ENCODE measurements at places on chromosomes 4 and X. TPM values are rescaled to one million over a fixed set of nuclear protein-coding genes. Genes with fewer than 3 reads are reported as not detected.

GRCh38 chrX:153441981-153442380 lies 3.9 kb downstream of the TREX2 start:
- no peak for DNase-seq

- no peak for DNase-seq
These were observed 201.1 kb downstream of the OPHN1 start for GRCh38 chrX:68232206-68232605.

DNA sequence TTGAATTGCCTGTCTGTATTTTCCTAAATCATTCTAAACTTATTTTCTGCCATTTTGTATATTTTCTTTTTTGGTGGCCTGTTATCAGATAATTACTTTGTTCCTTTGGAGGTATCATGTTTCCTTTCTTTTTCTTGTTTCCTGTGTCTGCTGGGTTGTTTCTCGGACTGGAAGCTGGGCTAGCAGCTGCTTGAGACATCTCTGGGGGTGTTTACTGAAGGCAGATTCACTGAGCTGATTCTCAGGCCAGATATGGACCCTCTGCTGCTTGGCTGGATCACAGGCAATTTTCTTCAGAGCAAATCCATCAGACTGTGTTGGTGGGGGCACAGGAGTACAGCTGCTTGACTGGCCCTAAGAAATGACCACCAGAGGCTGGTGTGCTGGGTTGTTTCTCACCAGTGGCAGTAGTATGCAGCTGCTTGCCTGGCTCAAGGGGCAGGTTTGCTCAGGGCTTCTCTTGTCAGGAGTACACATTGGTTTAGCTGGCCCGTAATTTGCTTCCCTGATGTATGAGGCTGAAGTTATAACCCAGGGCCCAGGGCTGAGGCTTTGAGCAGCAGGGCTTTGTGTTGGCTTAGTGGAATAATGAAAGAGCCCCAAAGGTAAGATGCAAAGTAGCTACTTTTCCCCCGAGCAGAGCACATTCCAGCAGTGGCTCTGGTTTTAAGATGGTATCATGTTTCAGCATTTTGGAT lies 680.6 kb downstream of the TECRL start:
- DNase-seq: no peak

GRCh38 chrX:39577206-39577984 lies 520.4 kb downstream of the BCOR start:
- DNase-seq: no peak

GRCh38 chr4:41425650-41426049 lies 112.3 kb upstream of the LIMCH1 start:
- DNase-seq: no peak

DNA sequence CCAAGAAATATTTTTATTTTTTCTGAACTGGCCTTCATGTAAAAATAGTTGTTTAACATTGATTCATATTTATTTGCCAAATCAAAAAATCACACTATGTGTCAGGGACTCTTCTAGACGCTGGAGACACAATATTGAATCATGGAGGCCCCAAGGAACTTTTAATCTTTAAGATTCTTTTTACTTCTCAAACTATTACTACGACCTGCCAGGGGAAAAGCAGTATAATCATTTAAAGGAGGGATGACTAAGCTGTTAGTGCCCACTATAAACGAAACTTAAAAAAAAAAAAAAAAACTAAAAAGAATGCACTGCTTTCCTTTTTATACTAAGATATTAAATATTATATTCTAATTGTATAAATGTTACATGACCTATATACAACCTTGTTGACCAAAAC lies 84.7 kb downstream of the PPA2 start:
- DNase-seq: peak; percentile 48

DNA sequence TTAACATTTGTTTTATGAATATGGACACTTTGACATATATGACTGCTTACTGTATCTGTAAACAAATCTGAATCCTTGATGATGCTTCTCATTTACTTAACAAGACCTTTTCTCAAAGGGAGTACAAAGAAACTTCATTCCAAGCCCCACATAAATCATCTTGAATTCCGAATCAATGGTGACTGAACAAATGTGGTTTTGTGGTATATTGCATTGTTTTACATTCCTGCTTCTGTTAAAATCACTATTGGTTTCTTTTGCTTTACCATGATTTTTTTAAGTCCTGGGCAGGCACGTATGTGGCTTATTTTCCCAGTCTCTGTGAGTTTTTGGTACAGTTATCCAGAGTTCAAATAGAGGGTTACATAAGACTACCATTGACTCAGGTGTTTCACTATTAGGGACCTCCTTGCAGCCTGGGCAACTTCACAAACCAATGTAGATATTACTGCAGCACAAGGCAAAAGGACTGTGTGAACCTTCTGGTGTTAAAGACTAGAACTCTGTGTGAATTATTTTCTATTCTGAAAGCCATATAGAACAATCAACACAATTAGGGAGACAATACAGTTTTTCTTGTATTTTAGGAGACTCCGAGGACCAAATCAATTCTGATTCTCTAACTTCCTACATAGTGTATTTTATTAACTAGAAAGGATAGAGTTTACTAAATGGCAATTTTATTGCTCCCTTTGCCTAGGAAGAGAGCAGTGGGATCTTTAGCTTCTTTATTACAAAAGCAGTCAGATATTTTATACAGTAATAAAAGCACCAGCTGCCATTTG lies 196.4 kb downstream of the GALNTL6 start:
- no peak for DNase-seq

- peak; percentile 81 for DNase-seq
These were observed 11.3 kb downstream of the ARL13A start for GRCh38 chrX:100980608-100981497.

- peak; percentile 37 for DNase-seq
These were observed 92.4 kb downstream of the CC2D2A start for GRCh38 chr4:15562114-15562513.

GRCh38 chrX:30270639-30271038 lies 23.7 kb downstream of the MAGEB1 start:
- DNase-seq: no peak

DNA sequence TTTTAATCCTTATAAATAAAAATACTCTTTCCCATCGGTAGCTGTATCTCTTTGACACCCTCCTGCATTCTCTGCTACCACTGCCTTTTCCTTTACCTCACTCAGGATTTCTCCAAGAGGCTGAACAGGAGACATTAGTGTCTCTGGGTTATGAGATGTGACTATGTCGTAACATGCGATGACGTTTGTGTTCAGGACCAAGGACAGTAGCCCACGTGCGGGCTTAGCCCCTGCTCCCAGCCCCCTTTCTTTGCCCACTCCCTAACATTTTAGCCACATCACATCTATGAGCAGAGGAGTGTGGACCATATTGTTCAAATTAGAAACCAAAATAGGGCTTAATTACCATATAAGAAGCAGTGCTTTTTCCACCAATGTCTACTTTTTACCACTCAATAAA lies 369.3 kb downstream of the FBXW7 start:
- DNase-seq: no peak

GRCh38 chr4:103074744-103075434 lies 1.7 kb downstream of the SLC9B2 start:
- peak; percentile 52 for DNase-seq

DNA sequence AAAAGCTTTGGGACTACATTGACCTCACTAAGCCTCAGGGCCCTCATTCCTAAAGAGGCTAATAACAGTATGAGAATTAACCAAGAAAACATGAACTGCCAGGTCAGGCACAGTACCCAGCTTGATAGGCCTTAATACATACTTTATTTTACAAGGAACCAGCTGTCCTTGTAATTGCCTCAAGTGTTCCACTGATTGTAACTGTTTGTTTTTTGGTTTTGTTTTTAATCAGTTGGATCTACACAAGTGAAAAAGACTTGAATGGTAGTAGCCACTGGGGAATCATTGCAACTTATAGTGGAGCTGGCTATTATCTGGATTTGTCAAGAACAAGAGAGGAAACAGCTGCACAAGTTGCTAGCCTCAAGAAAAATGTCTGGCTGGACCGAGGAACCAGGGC lies 35.6 kb downstream of the PKD2 start:
- no peak for DNase-seq

DNA sequence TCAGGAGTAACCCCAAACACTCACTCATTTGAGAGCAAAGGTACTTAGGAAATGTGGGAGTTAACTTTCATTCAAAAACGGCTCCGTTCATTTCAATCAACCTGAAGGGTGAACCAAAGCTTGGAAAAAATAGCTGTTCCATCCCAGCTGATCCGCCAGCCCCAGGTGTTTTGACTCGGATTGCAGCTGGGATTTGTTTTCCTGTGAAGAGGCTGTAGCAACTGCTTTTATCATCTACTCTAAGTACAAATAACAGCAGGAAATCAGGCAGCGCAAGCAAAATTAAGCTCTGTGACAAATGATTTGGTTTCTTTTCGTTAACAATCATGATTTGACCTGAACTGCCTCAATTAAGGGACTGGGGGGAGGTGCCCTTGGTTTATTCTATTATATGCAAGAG lies 154.7 kb downstream of the BEND2 start:
- DNase-seq: no peak

GRCh38 chrX:30643313-30643821 lies 9.9 kb upstream of the GK start:
- peak; percentile 85 for DNase-seq

- no peak for DNase-seq
These were observed 6.2 kb upstream of the MOB1B start for GRCh38 chr4:70895811-70896491.

DNA sequence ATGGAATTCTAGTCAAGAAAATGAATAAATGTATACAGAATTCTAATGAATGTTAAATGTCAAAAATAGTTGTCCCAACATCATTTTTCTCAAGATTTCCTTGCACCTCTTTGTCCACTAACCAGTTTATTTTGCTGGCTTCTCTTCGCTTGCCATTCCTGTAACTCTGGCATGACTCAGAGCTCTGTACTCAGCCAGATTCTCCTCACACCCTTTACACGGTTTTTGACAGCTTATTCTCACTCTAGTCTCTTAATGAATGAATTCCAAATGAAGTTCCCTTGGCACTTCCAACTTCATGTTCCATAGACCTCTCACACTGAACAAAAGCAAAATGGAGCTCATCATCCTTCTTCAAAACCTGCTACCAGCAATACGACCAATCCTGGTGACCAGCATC lies 419.3 kb upstream of the SLIT2 start:
- peak; percentile 31 for DNase-seq

DNA sequence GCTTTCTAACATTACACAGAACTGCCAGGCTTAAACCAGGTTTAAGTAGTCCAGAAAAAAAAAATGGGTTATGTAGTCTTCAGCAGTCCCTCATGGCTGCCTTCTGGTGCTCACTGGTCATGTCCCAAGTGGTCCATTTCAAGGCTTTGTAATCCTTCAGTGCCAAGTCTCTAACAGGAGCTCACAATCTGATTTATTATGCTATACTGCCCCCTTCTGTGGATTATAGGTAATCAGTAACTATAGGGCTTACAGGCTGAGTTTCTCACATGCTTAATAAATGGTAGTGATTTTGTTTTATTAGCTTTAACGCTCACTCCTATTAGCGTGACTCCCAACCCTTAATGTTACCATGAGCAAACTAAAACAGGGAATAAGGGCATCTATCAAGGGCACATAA lies 92.5 kb upstream of the EDA2R start:
- DNase-seq: peak; percentile 33

- DNase-seq: no peak
These were observed 1.2 kb downstream of the SLC2A9 start for GRCh38 chr4:10020106-10020505.

GRCh38 chr4:168200685-168201084 lies 108.3 kb downstream of the ANXA10 start:
- DNase-seq: peak; percentile 61

DNA sequence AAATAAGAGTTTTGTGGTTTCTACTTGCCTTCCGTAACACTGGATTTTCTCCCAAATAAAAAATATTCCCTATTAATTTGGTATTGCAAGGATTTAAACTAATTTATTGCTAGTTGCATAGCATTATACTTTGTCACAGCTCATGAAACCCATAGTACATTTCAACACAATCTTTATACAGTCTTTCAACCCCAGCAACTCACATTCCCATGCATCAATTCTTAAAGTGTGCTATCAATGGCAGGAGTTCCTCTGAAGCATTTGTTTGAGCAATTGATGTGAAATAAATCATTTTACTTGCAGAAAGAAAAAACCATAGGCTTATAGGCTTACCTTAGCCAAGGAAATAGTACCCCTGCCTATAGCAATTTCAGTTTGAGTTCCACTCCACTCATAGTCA lies 251.9 kb downstream of the PAPSS1 start:
- DNase-seq: no peak

DNA sequence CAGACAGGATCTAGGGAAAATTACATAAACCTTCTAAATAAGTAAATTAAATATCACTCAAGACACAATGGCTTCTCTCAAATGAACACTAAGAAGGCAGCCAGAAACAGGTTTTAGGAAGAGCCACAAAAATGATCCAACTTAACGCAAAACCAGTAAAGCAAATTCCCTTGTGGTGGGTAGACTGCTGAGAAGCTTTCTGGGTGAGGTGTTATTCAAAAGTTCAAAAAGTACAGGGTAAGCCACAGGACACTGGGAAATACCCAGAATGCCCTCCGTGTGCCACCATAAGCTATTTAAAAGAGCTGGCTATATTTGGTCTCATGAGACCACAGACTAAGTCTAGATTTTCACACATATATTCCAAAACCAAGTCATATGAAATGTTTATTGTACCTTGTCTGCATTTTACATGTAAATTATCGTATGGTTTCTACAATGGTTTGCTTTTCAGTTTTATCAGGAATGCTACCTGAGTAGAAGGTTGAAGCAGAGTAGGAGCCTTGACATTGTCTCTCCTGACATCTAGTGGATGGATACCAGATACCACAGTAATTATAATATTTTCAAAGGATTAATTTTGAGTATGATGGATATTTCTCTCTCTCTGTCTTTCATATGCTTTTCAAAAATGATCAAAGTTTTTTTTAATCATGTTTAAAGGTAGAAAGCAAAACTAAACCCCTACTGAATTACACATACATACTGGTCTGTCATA lies 109.3 kb upstream of the KLHL13 start:
- no peak for DNase-seq

GRCh38 chr4:184167576-184167975 lies 50.1 kb downstream of the ENPP6 start:
- no peak for DNase-seq

DNA sequence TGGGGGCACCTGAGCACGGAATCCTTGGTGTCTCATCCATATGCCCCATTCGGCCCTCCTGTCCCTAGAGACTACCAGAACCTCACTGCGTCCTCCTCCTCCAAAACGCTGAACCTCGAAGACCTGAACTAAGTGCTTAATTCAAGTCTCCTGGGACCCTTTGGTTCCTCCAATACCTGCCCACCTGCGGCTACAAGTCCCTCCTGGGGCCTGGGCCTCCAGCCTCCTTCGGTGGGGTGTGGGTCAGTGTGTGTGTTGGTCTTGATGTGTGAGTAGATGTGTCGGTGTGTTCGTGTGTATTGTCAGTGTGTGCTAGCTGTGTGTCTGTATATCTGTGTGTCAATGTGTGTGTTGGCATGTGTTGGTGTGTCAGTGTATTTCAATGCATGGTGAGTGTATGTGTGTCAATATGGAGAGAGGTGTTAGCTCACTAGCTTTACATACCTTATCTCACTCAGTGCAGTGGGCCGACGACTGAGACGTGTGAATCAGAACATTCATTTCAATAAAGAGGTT lies 2.6 kb upstream of the SEPTIN6 start:
- DNase-seq: no peak

FAM90A26 gene
- polyA plus RNA-seq: not detected

RPGR gene
- 1.1 TPM for polyA plus RNA-seq

USP9X gene
- polyA plus RNA-seq: 14.9 TPM

PABPC1L2B gene
- polyA plus RNA-seq: not detected

PGAM4 gene
- polyA plus RNA-seq: 0.46 TPM

SSX4B gene
- polyA plus RNA-seq: not detected

PABPC4L gene
- 0.22 TPM for polyA plus RNA-seq

CLTRN gene
- 0.16 TPM for polyA plus RNA-seq

DMD gene
- polyA plus RNA-seq: 6.6 TPM
